ENCODE measurements at places on chromosomes 5 and 9.

- no peak for DNase-seq
Observed at GRCh38 chr5:90878549-90879196, 320.1 kb downstream of the ADGRV1 start.

DNA sequence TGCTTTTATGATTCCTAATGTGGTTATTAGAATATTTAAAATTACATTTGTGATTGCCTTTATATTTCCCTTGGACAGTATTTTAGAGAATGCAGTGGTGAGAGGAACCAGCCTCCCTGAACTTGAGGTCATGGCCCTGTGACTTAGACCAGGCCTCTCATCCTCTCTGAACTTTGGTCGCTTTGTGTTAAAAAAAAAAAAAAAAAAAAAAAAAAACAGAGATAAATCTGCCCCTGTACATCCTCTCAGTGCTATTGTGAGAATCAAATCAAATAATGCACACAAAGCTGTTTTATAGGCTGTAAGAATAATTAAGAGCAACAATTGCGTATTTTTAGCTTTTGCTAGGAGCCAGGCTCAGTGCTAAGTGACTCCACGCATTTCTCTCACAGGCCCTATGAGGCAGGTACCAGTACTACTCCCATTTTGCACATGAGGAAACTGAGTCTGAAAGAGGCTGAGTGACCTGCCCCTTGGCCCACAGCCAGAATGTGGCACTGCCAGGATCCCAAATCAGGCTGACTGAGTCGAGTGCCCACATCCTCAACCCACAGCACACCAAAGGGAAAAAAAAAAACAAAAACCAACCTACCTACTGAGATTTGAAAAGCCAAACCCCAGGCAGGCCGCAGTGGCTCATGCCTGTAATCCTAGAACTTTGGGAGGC is 110.3 kb upstream of the LARP1 start:
- no peak for DNase-seq

GRCh38 chr5:109479260-109479860 is 69.6 kb upstream of the PJA2 start:
- no peak for DNase-seq

DNA sequence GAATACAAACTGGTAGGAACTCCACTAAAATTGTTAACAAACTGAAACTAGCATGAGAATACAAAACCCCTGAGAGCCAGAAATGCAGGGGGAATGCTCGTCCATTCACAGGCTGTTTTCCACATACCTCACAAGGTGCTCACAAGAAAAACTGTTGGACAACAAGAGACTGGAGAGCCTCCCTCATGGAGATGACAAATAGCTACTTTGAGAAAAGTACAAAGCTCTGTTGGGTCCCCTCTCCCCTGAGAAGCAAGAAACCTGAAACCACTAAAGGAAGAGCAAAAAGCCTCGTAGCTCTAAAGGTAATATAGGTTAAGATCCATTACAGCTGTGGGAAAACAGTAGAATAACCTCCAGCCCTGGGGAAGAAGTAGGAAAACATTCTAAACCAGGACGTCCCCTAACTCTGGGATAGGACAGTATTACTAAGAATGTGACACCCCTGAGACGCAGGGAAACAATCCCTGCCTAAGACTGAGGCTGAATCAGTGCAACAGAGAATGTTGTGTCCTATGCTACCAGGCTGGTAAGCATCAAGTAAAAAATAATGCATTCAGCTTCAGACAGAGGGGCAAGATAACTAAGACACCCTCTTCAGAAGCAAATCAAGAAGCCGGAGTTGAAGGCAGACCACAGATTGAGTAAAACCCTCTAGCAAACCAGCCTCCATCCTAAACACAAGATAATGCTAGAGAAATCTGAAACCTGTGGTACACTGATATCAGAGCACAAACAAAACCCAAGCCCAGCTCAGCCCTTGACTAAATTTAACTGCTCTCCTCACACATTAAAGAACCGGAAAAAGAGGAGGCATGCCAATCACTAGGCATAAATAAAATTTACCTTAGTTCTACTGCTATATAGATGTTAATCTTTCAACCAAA is 160.2 kb downstream of the SSBP2 start:
- DNase-seq: no peak

DNA sequence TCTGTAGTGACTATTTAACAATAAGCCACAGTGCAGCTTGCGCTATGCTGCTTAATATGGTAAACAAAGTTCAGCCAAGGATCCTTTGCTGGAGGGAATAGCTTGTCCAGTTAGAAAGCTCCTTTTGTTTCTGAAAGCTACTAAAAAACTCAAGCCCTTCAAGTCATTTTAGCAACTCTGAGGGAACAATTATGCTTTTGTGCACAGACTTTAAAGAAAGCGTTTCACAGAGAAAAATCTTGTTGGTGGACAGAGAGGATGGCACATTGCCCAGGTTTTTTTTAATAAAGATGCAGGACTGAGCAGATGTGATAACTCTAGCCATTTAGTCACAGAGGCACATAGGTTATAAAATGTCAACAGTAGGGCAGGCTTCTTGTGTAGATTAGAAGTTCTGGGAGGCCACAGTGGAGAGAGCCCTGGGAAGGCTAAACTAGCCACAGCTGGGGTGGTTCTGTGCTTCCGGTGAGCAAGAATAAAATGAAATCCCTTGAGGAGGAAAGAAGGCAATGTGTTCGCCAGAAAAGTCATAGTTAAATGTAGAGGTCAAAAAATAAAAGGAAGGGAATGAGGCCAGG is 63.4 kb downstream of the ALDH7A1 start:
- DNase-seq: no peak

DNA sequence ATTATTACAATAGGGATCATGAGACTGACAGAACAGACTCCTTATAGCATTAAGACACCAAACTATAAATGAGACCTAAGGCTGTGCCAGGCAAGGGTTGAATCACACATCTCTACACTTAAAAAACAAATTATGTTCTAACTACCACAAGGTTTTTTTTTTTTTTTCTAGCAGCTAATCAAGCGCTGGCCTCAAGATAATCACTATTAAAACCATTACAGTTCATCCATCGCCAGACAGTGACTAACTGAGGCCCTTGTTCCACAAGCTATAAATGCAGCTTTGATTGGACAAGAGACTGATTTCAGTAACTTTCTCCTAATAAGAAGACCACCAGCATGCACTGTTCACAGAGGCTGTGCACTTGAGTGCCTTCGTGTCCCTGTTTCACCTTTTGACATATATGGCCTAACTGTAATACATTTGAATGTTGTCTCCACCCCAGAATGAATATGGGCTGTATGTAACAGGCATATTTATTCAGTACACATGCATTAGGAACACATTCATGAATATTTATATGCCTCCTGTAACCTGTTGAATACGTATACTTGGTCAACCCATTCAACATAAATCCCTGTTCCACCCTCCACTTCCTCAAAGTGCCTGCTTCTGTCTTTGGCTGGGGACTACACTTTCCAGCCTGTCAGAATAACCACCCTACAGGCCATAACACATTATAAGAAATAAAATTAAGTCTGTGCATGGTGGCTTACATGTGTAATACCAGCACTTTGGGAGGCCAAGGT is 22.8 kb upstream of the ZNF131 start:
- no peak for DNase-seq

DNA sequence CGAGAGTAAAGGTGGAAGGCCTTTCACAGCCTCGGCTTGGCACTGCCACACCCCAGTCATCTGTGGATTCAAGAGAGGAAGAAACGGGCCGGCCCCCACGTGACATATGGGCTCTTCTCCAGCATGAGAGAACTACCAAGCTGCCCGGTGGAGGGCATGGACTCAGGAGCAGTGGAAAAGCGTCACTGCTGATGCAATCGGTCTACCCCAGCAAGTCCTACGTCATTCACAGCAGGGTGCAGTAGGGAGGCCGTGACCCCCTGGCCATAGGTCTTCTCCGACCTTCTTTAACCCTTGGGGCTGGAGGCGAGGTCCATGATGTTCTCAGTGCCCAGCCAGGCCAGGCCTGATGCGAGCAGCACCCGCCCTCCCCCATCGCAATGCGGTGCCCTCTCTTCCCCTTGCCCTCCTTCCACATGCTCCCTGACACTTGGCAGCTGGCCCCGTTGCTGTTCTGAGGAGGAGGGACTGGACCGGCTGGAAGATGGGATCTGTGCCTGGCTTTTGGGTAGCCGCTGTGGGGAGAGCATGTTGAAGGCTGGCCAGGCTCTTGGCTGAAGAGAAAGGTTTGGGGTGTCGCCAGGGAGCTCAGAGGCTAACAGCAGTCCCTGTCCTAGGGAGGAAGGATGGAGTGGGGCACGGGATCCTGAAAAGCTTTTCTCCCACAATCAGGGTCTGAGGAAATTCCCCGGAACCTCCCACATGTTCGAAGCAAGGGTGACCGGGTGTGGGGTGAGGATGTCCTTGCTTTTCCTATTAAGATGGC is 89.8 kb downstream of the LIFR start:
- no peak for DNase-seq

GRCh38 chr5:150209099-150209635 is 19.3 kb downstream of the SLC6A7 start:
- no peak for DNase-seq

- DNase-seq: no peak
Observed at GRCh38 chr9:86749161-86749893, 198.0 kb downstream of the GAS1 start.

DNA sequence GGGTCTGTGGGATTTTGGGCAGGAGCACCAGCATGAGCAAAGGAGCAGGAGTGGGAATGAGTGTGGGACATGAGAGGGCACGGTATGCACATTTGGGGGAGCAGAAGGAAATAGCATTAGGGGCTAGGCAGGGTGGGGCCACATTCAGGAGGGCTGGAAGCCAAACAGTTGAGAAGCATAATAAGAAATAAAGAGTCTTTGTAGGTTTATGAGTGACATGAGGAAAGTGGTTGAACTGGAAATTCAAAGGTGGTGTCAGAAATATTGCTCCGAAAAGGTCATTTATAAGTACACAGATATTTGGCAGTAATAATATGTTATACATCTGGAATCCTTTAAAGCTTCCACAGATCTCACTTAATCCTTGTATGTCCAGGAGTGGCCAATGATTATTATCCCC is 26.4 kb downstream of the ARHGEF28 start:
- DNase-seq: no peak

- DNase-seq: no peak
Observed at GRCh38 chr5:19125956-19126713, 861.9 kb downstream of the CDH18 start.

- no peak for DNase-seq
Observed at GRCh38 chr9:98342820-98343210, 87.4 kb upstream of the TBC1D2 start.

DNA sequence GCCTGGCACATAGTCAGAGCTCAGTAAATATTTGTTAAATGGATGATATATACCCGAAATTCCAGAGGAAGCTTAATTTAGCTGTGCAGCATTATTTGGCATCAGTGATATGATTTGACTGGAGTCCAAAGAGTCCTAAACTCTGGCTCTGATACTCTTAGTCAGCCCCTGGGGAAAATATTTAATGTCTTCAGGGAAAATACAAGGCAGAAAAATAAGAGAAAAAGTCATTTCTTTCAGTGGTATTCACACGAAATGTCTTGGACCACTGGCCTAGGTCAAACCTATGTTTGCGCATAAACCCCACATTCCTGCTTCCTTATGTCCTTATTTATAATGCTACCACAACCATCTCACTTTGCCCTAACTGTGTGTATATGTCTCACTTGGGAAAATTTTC is 23.8 kb downstream of the GLRA1 start:
- DNase-seq: no peak

- no peak for DNase-seq
Observed at GRCh38 chr5:67090593-67090992, 106.0 kb downstream of the CD180 start.

GRCh38 chr5:146079695-146080373 is 25.5 kb downstream of the PLAC8L1 start:
- no peak for DNase-seq

DNA sequence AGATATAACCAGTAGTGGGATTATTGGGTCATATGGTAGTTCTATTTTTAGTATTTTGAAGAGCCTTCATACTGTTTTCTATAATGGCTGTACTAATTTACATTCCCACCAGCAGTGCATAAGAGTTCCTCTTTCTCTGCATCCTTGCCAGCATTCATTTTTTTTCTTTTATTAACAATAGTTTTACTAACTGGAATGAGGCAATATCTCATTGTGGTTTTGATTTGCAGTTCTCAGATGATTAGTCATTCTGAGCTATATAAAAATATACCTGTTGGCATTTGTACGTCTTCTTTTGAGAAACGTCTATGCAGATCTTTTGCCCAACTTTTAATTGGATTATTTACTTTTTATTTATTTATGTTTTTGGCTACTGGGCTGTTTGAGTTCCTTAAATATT is 1579.3 kb upstream of the CDH6 start:
- no peak for DNase-seq

DNA sequence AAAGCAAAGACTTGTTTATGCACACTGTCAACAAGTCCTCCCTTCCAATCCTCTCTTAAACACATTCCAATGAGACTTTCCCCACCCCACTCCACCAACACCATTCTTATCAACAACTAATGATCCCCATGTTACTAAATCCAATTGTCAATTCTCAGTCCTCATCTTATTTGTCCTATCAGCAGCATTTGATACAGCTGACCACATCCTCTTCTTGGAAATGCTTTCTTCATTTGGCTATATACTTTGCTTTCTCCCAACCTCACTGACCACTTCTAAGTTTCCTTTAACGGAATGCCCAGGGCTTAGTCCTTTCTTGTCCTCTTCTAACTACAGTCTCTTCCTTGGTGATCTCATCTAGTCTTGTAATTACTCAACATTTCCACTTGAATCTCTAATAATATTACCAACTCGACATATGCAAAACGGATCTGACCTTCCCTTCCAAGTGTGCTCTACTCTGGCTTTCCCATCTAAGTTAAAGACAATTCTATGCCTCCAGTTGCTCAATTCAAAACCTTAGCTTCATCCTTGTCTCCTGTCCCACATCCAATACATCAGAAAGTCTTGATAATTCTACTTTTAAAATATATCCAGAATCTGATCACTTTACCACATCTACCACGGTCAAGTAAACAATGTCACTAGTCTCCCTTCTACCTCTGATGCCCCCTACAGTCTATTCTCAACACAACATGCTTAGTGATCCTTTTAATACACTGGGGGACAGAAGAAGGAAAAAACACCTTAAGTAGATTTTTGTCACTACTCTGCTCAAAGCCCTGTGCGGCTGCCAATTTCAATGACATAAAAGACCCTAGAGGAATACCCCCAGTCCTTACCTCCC is 25.5 kb downstream of the AGTPBP1 start:
- DNase-seq: no peak

- no peak for DNase-seq
Observed at GRCh38 chr5:6505416-6505755, 56.7 kb downstream of the UBE2QL1 start.

DNA sequence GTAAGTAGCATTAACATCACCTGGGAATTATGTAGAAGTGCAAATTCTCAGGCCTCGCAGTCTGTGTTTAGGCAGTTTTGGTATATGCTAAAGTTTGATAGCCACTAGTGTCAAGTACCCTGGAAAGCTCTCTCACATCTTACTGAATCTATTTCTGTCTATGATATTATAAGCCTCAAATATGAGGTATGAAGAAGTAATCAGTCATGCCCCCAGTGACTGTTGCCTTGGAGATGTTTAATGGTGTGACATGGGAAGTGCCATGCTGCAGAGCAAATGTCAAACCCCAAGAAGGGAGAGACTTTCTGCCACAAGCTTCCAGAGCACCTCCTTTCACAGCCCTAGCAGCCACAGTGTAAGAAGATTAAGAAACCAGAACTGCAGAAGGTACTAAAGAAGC is 9.8 kb upstream of the PDE8B start:
- no peak for DNase-seq

- no peak for DNase-seq
Observed at GRCh38 chr5:144698484-144698883, 527.8 kb downstream of the KCTD16 start.

GRCh38 chr9:311841-312240 is 97.2 kb downstream of the DOCK8 start:
- no peak for DNase-seq

Data from NCI-H1417 (cell line).